ENCODE measurements at places on chromosomes 7 and 10.

GRCh38 chr7:106316947-106317346 lies 32.2 kb upstream of the NAMPT start:
- no peak for DNase-seq

DNA sequence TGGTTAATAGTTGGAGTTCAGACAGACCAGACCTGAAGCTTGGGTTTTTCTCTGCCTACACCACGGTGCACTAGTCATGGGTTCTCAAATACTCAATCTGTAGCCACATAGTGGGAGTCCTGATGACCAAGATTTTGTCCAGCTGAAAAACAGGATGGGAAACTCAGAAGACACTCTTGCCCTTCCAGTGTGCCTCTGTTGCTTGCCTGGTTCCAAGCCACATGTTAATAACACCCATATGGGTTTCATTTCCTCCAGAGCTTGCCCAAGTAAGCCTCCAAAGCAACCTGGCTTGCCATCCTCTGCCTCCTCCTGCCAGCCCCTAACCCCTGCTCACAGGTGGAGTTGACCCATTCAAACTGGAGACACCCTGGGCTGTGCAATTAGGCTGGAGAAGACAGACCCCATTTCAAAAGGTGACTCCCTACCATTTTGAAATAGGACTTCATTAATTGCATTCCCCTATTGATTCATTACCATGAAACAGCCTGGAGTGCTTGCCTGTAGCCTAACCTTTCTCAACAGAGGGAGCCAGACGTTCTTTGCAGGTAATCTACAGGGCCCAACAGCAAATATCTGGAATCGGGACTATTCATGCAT lies 108.0 kb upstream of the HABP2 start:
- DNase-seq: no peak

GRCh38 chr7:114026486-114027089 lies 107.8 kb upstream of the PPP1R3A start:
- no peak for DNase-seq

DNA sequence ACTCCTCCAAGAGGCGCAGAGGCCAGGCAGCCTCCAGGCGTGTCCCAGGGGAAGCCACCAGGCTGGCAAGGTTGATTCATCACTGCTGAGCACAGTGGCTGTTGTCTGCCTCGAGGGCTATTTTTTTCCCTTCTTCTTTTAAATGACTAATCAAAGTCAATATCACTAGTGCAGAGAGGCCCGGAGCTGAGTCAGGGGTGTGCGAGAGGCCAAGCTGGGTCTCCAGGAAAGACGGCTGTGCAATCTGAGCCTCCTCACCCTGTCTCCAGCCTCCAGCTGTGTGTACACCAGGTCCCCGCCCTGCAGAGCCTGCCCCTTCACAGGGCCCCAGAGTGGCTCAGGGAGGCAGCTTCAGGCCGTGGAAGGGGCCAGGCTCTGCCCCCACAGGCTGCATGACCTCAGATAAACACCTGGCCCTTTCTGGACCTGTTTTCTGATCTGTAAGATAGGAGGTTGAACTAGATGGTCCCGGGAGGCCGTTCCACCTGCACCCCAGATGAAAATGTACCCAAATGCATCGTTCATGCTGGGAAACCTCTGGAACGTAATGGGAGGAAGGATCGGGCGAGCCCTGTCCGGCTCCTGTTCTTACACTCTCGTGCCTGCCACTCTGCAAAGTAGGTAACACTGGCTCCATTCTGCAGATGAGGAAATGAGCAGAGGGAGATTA lies 3.7 kb downstream of the STX1A start:
- DNase-seq: no peak

GRCh38 chr10:110488332-110488681 lies 9.4 kb upstream of the DUSP5 start:
- DNase-seq: no peak

DNA sequence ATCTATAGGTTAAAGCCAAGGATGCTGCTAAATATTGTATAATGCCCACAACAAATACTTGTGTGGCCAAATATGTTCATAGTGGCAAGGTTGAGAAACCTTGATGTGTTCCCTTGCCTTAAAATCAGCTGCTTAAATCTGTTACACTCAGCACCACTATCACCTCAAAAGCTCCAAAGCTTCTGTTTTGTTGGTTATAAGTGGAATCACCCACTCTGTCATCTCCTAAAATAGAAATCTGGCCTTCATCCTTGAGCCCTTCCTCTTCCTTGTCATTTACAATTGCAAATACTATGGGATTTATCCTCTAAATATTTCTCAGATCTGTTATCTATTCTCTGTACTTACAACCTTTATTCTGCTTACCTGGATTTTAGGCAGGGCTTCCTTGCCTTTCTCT lies 61.4 kb downstream of the CPED1 start:
- DNase-seq: no peak

DNA sequence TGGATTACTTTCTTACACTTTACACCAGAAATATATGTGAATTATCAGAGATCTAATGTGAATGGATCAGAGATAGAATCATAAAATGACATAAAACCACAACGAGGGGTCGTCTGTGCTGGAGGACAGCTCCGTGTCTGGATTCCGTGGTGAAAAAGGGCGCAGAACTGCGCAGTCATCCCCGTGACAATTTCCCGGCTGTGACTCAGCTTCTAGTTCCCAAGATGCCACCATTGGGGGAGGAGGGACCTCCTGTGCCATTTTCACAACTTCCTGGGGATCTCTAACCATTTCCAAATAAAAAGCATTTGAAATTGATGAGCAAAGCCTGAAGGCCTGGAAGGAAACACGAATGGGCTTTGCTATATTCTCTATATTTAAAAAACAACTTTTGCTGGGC lies 72.1 kb downstream of the PDGFA start:
- no peak for DNase-seq

- no peak for DNase-seq
These were observed 188.4 kb upstream of the AGK start for GRCh38 chr7:141362580-141363435.

DNA sequence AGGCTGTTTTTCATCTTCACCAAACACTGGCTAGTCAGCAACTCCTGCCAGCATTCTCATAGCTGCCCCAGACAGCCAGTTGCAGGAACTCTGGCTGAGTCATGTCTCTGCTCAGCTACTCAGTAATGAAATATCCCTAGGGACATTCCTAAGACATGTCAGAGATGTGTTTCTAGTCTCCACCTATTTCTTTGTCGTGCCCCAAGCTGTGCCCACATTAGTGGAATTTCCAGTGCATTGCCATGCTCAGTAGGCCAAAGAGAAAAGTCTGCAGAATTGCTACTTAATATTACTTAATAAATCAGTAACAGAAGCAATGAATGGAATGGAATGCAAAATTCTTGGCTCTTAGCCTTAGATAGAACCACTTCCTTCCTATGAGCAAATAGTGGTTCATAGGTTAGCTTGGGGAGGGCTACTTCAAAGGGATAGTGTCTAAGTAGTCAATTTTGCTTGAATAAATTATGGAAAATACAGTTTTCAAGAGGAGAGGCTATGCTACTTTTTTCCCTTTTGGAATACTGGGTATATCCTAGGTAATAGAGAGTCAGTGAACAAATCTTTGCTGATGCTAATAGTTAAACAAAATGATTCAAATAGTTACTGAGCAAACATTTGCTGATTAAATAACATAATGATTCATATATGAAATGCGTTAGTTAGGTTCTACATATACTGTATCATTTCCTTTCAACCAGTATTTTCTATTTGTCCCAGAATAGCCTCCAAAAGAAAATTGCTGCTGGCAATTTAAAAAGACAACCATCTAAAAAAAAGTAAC lies 23.6 kb upstream of the SEMA3C start:
- no peak for DNase-seq

GRCh38 chr10:4234661-4235060 lies 449.7 kb upstream of the KLF6 start:
- DNase-seq: peak; percentile 14

DNA sequence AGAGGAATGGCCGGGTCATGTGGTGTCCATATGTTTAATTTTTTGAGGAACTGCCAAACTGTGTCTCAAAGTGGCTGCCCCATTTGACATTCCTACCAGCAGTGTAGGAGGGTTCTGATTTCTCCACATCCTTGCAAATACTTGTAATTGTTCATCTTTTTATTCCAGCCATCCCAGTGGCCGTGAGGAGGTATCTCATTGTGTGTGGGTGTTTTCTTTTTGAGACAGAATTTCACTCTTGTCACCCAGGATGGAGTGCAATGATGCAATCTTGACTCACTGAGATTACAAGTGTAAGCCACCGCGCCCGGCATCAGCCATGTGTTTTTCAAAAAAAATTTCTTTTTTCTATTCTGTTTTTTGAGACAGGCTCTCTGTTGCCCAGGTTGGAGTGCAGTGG lies 38.7 kb upstream of the DLG5 start:
- DNase-seq: no peak

- DNase-seq: peak; percentile 69
These were observed 39.1 kb downstream of the VOPP1 start for GRCh38 chr7:55533050-55533728.

- DNase-seq: no peak
These were observed 29.6 kb downstream of the IDE start for GRCh38 chr10:92544296-92544695.

GRCh38 chr7:155732286-155732685 lies 80.0 kb downstream of the SHH start:
- no peak for DNase-seq

GRCh38 chr7:74582447-74583039 lies 75.0 kb upstream of the GTF2I start:
- DNase-seq: no peak

- DNase-seq: no peak
These were observed 71.4 kb downstream of the NEURL1 start for GRCh38 chr10:103564776-103565520.

- DNase-seq: no peak
These were observed 30.5 kb downstream of the JAKMIP3 start for GRCh38 chr10:132096223-132096622.

GRCh38 chr7:112877691-112878460 lies 87.7 kb upstream of the TMEM168 start:
- no peak for DNase-seq

DNA sequence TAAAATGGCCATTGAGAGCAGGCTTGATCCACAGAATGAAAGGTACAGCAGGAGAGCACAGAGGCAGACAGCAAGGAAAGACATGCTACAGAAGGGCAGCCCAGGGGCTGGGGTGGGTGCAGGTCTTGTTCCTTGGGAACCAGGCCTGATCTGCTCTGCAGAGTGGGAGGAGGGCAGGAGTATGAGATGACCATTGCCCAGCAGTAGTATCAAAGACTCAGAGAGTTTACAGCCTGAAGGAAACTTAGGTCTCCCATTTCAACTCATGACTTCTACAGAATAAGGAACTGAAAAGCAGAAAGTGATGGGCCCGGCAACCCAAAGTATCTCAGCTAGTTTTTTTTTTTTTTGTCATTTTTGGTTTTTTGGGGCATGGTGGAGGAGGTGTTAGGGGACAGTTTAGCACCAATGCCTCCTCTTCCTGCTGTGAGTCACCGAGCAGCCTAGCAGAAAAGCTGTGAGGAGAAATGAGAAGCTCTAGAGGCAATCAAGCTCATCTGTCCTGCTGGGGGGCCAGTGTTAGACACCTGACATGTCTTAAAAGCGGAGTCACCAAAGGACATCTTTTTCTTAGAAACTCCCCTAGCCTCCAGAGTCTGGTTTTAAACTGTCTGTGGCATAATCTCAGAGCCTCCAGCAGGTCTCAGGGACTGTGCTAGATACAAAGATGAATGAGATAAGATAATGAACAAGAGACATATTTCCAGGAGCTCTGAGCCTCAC lies 34.3 kb upstream of the HERPUD2 start:
- peak; percentile 40 for DNase-seq

DNA sequence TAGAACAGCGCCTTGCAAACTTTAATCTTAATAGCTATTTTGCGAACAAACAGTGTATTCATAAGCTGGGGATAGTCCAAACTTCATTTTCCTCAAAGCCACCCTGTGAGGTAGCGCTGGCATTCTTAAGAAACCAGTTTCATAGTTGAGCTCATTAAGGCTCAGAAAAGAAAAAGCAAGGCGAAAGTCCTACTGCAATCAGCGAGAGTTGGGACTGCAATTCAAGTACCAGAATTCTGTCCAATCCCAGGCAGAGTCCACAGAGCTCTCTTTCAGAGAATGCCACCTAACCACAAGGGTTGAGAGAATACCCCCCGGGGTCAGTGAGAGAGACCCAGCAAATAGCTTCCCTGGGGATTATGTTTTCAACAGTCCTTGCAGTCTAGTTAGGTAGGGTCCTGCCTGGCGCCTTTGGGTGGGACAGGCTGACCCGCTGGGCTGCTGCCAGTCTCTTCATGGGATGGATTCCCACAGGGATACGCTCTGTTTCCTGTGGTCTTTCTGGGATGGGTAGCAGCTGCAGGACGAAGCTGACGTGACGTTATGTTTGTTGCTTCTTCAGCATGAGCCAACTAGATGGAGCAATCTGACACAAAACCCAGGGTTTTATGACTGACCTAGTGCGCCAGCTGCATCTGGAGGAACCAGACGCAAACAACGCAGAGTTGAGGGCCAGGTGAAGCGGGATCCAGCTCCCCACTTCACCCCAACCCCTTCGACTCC lies 16.0 kb downstream of the BMPER start:
- DNase-seq: no peak

DNA sequence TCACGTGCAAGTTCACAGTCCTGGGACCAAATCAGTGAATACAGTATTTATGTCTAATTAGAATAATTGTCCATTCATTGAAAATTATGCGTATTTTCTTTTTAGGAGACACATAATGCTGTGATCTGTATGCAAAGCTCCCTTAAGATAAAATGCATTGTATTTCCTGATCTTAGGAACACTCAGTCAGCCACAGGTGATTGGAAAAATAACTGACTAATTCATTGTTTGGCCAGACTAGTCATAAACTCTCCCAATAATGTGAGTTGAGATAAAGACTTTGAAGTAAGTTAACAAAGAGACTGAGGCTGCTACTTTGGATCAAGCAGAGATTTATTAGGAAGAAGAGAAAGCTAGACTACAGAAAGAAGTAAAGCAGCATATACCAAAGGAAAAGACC lies 182.2 kb downstream of the GNAI1 start:
- no peak for DNase-seq

DNA sequence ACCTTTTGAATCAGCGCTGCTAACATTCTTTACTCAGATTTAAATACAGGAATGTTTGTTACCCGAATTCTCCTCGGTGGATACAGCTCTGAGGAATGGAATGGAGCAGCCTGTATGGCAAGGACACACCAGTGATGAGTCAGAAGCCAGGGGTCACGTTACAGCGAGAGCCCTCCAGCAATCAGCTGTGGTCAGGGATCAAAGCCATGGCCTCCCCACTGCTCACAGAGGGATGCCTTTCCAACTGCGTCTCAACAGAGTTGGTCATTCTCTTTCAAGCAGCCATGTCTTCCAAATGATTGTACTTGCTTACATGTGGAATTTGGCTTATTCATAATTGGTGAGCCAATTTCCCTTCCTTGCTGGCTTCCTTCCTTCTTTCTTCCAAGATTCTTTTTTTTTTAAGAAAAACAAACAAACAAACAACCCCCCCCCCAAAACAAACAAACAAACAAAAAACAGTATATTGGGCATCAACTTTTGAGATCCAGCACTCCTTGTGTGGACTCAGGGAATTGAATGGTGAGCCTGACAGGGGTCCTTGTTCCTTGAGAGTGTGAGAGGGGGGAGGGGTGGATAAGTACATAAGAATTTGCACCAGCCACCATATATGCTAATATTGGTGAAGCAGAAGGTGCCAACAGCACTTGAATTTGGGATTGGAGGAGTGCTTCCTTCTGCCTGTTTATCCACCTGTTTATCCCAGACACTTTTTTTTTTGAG lies 100.2 kb downstream of the ATXN7L1 start:
- no peak for DNase-seq

- no peak for DNase-seq
These were observed 13.7 kb downstream of the AHCYL2 start for GRCh38 chr7:129238546-129238945.

Data from effector memory CD4-positive, alpha-beta T cell (primary cell).